CD4-positive, alpha-beta memory T cell (primary cell): ENCODE measurements at places on chromosomes 16 and 17.

DNA sequence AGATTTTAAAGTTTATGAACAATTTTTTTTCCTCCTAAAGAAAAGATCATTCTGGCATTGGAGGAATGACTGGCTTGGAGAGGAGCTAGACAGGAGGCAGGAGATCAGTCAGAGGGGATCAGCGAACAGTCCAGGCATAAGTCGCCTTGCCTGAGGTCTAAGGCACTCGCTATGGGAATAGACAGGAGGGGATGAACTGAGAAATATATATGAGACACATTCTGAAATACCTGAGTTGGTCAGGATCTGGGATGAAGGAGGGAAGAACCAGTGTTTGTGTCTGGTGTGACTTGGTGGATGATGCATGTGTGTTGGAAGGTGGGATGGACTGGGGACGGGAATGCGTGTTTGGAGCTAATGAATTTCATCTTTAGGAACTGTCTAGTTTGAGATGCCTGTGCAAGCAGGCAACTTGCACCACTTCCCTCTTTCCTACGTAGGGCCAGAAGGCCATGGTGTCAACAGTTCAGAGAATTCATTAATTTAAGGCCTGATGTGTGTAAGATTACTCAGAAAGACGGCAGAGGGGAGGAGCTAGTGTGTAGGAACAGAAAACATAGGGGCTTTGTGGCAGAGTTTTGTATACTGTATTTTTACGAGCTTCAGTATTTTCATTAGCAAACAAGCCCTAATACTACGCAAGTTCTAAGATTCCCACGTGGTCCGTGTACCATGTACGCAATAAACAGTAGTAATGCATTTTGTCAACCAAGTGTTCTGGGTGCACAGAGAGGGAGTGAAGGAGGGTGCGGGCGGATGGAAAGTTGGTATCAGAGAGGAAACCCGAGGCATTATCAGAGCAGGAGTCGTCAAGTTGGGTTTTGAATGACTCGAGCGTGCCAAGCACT lies 825 bp downstream of the HEATR6 start:
- peaks cover 25% of the 10 kb centered on the region for H3K36me3 ChIP-seq
- DNase-seq: peak; percentile 33
- H3K4me3 ChIP-seq: peak overlapping the region; percentile 62
- peak overlapping the region; percentile 50 for H3K27ac ChIP-seq
- H3K27me3 ChIP-seq: no peaks in the 10 kb centered on the region
- H3K4me1 ChIP-seq: peaks cover 18% of the 10 kb centered on the region

GRCh38 chr16:2237102-2237482 lies 848 bp downstream of the DNASE1L2 start:
- H3K36me3 ChIP-seq: peaks cover 19% of the 10 kb centered on the region
- DNase-seq: no peak
- no peaks in the 10 kb centered on the region for H3K27me3 ChIP-seq
- no peaks in the 10 kb centered on the region for H3K4me1 ChIP-seq
- no peak overlapping the region for H3K27ac ChIP-seq

DNA sequence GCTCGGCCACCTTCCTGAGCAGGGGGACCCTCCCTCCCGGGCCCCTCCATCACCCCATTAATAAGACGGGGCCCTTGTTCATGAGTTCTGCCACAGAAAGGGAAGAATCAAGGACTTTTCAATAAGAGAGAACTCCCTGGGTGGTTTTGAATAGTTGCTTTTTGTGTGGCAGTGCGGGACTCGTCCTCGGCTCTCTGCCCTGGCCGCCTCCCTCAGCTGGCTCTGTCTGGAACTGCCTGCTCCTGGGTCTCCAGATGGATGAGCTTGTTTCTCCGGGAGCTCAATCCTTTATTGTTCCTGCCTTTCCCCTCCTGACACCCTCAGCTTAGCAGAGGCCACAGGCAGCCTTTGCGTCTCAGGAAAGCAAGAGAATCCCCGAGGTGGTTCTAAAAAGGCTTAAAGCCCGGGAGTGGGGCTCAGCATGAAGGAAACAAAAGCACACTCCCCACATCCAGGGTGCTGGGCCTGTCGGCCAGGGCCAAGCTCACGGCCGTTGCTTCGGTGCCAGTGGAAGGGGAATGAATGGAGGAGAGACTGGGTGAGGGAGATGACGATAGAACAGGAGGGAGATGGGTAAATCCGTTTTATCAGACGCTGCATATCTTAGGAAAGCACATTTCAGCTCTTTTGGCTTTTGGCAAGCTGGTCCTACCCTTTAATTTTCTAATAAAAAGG lies 60.2 kb downstream of the RAI1 start:
- H3K27me3 ChIP-seq: no peaks in the 10 kb centered on the region
- no peak for DNase-seq
- H3K27ac ChIP-seq: no peak overlapping the region
- no peak overlapping the region for H3K4me3 ChIP-seq

GRCh38 chr17:42142371-42142896 lies 12.4 kb downstream of the RAB5C start:
- H3K27me3 ChIP-seq: no peaks in the 10 kb centered on the region
- H3K4me3 ChIP-seq: no peak overlapping the region
- DNase-seq: no peak
- H3K4me1 ChIP-seq: peaks cover 18% of the 10 kb centered on the region

- DNase-seq: no peak
- no peaks in the 10 kb centered on the region for H3K27me3 ChIP-seq
- no peak overlapping the region for H3K27ac ChIP-seq
- H3K36me3 ChIP-seq: no peaks in the 10 kb centered on the region
- no peaks in the 10 kb centered on the region for H3K4me1 ChIP-seq
- H3K4me3 ChIP-seq: no peak overlapping the region
Measured at GRCh38 chr16:59121411-59122261, 387.5 kb upstream of the GOT2 start.

- no peak overlapping the region for H3K4me3 ChIP-seq
- H3K27me3 ChIP-seq: no peaks in the 10 kb centered on the region
- DNase-seq: no peak
- H3K4me1 ChIP-seq: peaks cover 32% of the 10 kb centered on the region
- H3K27ac ChIP-seq: peak overlapping the region; percentile 47
Measured at GRCh38 chr16:721765-722540, 1.0 kb downstream of the ANTKMT start.

DNA sequence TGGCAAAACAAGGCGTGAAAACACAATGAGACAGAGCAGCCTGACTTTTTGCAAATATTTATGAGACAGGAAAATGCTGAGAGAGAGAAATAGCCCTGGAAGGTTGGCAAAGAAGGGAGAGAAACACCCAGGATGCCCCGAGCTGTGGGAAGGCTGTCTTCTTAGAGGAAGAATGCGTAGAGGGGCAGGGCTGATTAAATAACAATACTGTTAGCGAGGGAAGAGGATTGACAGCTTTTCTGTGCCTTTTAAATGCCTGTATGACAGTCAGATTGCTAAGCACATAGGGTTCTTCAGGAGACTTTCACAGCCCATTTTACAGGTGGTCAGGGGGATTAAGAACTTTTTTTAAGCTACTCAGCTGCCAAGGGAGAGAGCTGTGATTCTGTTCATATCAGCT lies 219.2 kb downstream of the SHISA9 start:
- no peak overlapping the region for H3K4me3 ChIP-seq
- no peak for DNase-seq
- H3K27me3 ChIP-seq: no peaks in the 10 kb centered on the region
- no peaks in the 10 kb centered on the region for H3K36me3 ChIP-seq
- no peaks in the 10 kb centered on the region for H3K4me1 ChIP-seq
- no peak overlapping the region for H3K27ac ChIP-seq

GRCh38 chr17:1783271-1783670 lies 21.4 kb downstream of the SERPINF1 start:
- H3K27ac ChIP-seq: no peak overlapping the region
- peaks cover 39% of the 10 kb centered on the region for H3K36me3 ChIP-seq
- no peak for DNase-seq
- H3K27me3 ChIP-seq: no peaks in the 10 kb centered on the region

- no peaks in the 10 kb centered on the region for H3K36me3 ChIP-seq
- no peaks in the 10 kb centered on the region for H3K27me3 ChIP-seq
- no peak for DNase-seq
- no peak overlapping the region for H3K27ac ChIP-seq
Measured at GRCh38 chr16:52473096-52473495, 73.8 kb downstream of the TOX3 start.
